ENCODE measurements at places on chromosomes 7 and 10.
A peak's percentile ranks its signal among the peaks of the same experiment; 100 is the strongest.

- DNase-seq: peak; percentile 42
These were observed 9.1 kb downstream of the EN2 start for GRCh38 chr7:155466814-155467733.

- DNase-seq: no peak
These were observed 40.6 kb upstream of the ZEB1 start for GRCh38 chr10:31278279-31278941.

DNA sequence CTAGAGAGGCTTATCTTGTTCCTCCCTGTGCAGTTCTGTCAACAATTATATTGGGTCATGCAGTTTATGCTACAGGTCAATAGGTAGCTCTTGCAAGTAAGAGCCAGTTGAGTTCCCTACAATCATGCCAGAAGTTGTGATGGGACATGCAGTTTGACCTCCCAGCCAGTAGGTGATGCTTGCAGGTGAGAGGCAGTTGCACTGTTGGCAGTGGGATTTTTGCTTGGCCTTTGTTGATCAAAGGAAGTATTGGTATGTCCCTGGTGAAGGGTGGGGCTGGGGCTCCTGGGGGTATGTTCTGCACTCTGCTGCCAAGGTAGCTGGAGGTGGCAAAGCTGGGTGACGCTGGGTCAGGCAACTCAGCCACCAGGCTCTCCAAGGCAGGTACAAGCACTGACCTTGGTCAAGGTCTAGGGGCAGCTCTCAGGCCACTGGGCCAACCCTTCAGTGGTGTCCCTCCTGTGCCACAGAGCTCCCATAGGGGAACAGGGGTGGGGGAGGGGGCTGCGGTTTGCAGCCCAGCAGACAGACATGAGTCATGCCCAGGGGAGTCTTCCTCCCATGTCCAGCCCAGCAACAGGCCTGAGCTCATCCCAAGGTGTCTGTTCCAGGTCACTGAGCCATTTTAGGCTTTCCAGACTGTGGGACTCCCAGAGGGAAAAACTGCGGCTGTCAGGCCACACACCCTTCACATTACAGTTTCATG is 43.3 kb downstream of the MEOX2 start:
- no peak for DNase-seq

DNA sequence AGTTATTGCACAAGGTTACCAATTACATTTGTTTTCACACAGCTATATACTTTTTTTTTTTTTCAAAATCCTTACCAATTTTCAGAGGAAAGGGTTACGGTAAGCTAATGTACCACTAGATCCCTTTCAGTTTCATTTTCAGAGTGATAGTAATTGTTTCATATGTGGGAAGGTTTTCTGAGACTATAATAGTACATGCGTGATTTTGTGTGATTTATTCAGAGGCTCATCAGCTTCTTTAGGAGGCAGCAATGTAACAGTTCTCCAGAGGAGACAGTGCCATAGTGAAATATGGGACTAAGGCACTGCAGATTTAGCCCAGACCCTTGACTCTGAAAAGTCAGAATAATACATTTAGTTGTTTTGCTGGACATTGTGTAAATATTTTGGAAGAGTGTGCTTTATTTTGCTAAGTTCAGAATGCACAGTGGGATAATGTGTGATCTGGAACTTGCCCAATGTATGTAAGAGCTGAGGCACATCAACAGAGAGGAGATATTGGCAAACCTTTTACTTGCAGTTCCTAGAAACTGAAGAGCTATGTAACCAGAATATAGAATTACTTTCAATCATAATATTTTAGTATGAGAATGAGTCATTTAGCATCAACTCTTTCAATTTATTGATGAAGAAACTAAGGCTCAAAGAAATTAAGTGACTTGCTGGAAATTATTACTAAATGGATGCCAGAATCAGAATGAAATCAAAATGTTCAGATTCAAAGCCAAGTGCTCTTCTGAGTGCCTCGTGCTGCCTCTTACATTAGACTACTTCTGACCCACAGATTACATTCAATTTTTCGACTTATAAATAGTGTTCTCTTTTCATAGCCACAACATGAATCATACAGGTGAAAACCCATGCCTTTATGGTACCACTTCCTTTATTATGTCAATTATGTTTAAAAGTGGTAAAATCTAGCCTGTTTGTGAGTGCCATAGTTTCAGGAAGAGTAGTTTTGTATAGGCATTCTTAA is 207.7 kb upstream of the TEX47 start:
- DNase-seq: peak; percentile 31

GRCh38 chr10:114823077-114823463 is 1.5 kb downstream of the FHIP2A start:
- no peak for DNase-seq

- DNase-seq: no peak
These were observed 85.7 kb downstream of the GRB10 start for GRCh38 chr7:50696810-50697582.

GRCh38 chr10:74500816-74501215 is 325.6 kb upstream of the KAT6B start:
- no peak for DNase-seq

DNA sequence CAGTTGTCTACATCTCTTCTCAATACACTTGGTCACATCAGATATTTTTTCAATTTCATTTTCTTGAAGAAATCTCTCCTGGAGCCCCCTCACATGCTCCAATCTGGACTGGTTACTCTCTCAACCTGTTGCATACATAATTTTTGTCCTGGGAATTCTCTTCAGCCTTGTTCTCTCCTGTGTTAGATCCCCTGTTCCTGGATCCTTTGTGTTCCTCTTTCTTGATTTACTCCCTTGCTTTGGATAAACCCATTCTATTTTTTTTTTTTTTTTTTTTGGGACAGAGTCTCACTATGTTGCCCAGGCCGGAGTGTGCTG is 45.6 kb downstream of the SCD start:
- DNase-seq: no peak

DNA sequence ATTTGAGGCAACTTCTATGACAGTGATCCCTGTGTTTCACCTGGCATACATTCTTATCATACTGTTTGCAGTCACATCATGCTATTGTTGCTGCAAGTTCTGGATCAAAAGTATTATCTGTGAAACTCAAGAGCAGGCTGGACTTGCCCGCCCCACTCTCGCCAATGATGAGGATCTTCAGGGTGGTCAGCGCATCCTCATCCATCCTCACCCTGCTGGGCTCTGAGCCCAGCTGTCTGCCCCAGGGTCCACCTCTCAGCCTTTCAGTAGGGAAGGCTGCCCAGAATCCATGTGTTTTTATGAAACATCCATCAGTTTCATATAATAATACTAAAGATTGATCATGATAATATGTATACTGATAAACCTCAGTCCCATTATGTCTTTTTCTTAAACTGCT is 55.4 kb upstream of the KIF5B start:
- no peak for DNase-seq

DNA sequence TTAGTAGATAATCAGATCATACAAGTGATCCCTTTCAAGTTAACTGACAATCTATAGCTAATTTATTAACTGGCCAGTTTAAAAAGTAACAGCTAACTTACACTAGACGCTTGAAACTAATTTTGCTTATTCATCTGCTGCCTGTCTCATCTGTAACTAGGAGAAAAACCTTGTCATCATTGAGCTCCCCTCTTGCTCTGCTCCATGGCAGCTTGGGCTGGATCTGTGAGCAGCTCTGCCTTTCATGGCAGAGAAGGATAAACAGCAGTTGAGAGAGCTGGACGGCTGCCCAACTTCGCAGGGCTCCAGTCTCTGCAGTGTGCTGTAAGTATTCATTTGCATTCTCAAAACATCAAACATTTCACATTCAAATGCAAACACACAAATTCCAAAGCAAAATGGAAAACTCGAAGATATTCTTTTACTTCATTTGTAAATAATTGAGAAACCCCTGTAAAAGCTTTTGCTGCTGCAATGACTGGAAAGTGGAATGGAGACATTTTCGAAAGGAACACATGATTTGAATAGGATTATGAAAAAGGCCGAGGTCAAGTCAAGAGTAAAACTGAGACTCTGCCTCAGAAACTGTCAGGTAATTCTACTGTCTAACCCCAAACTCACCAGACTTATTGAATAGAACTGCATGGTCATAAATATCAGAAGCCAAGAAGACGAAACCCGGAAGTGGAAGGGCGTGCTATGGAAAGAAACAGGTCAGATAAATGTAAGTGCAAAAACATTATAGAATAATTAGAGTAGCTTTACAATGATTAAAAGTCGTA is 17.6 kb downstream of the SLC35B4 start:
- DNase-seq: no peak

DNA sequence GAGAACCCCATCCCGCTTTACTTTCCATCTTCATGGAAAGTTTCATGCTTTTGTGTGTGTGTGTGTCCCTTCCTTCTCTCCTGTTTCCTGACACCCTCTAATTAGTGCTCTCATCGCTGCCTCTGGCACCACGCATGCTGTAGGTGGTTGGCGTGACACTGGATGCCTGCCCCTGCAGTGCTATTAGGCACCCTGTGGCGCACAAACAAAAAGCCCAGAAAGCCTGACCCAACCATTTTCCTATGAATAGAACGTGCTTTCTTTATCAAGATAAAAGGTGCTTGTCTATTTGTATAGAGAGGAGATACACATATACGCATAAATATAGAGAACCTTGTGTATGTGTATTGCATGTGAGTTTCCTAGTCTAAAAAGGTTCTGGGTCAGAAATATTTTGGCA is 120.8 kb upstream of the CDCA7L start:
- no peak for DNase-seq

GRCh38 chr7:94296881-94297280 is 97.8 kb upstream of the COL1A2 start:
- no peak for DNase-seq

GRCh38 chr7:140402178-140402835 is 1.6 kb upstream of the RAB19 start:
- no peak for DNase-seq

- peak; percentile 8 for DNase-seq
These were observed 1013.8 kb upstream of the MBL2 start for GRCh38 chr10:53786236-53786900.

DNA sequence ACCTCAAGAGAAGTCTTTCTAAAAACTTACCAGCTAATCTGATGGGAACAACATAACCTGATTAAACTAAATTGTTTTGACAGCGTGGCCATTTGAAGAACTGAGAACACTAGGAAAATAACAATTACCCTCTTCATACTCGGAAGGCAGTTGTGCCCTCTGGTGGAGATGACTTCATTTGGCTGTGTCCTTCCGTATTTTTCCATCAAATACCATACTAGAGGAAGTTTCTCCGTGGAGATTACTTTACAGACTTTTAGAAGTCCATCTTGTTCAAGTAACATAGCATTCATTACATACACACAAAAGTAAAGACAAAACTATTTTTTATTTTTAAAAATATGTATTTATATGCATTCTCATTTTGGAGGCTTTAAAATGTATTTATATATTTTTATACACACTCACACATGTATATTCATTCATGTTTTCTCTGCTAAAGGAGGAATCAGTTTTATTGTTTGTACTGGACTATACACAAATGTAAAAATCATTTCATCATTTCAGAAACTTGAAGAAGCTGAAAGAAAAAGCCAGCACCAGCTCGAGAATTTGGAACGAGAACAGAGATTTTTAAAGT is 25.2 kb downstream of the SMNDC1 start:
- peak; percentile 68 for DNase-seq

GRCh38 chr7:47818796-47819606 is 129.3 kb downstream of the PKD1L1 start:
- peak; percentile 65 for DNase-seq

DNA sequence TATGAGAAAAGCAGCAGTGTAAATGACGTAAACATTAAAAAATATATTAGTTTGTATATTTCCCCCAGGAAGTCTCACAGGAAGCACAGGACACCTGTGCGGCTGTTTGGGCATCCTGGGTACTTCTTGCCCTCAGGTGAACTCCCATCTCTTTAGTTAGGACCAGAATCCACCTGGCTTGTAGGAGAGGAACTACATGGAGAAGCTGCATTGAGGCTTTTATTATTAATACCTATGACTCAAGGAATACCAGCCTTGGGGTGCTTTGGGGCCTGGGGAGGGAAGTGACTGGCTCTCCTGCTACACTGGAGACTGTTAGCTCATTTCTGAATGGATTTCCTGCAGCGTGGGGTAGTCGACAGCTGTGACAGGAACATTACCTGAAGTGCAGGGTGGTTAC is 40.0 kb upstream of the GSDME start:
- DNase-seq: no peak

- no peak for DNase-seq
These were observed 53.1 kb upstream of the TM9SF3 start for GRCh38 chr10:96639899-96640298.

DNA sequence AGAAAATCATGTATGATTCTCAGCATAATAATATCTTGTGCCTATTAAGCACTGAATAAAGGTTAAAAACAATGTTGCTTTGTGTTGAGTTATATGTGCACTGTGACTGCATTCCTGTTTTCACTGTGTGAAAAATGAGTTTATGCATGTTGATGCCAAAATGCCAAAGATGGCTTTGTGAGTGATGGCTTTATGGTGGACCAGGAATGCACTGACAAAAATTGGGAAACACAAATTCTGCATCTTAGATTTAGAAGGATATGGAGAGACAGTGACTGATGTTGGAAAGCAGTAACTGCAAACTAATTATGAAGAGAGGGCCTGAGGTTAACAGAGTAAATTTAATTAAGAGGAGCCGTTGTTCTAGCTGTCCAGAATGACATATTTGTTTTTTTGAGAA is 440.4 kb downstream of the KIF20B start:
- DNase-seq: no peak

All from GM12865 (cell line).